Mesendoderm (in vitro differentiated cells): ENCODE measurements at places on chromosomes 4 and X.

- no peak for DNase-seq
These were observed 67.5 kb downstream of the ABCG2 start for GRCh38 chr4:88090898-88091297.

DNA sequence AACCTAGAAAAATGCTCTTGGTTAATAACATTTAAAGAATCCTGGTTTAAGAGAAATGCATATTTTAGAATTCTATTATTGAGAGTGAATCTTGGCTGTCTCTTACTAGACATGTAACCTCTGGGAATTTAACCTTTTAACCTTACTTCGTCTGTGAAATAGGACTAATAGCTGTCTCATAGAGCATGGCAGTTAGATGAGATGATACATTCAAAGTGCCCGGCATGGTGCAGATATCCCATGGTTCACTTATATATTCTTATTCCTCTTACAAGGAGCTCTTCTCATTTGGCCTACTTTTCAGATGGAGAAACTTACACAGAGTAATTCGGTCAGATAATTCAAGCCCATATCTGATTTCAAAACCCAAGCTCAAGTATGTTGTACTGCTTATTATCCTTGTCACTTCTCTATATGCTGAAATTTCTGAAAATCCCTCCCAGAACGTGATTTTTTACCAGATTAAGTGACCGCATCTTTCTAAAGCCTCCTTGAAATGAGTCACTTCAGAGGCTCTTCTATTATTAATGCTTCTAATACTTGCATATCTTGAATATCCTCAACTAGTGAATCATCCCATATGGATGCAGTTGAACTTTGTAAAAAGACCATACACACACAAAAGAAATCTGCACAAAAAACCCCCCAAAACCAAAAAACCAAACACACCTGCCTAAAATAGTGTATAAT, 4.9 kb downstream of the CDKN2AIP start:
- no peak for DNase-seq

GRCh38 chr4:128416921-128417320, 129.3 kb upstream of the PGRMC2 start:
- DNase-seq, result no peak

DNA sequence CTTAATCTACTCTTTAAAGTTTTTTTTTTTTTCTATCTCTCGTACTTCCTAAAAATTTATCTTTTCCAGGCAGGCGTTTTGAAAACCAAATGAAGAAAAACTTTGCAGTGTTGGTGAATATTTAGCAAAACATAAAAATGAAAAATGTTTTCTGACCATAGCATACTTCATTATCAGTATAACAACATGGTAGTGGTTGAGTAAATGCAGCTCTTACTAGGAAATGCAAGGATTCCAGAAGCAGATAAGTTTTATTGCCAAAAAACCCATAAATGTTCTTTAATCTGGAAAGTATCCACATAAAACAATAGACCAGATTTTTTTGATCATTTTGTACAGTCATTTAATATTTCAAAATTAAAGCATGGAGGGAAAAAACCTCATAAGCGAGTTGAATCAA, 136.9 kb upstream of the GUCY1A1 start:
- DNase-seq, result no peak

- DNase-seq, result no peak
These were observed 47.7 kb downstream of the FGFRL1 start for GRCh38 chr4:1058997-1059665.

GRCh38 chr4:76200771-76201231, 12.8 kb downstream of the SCARB2 start:
- peak; percentile 34 for DNase-seq

DNA sequence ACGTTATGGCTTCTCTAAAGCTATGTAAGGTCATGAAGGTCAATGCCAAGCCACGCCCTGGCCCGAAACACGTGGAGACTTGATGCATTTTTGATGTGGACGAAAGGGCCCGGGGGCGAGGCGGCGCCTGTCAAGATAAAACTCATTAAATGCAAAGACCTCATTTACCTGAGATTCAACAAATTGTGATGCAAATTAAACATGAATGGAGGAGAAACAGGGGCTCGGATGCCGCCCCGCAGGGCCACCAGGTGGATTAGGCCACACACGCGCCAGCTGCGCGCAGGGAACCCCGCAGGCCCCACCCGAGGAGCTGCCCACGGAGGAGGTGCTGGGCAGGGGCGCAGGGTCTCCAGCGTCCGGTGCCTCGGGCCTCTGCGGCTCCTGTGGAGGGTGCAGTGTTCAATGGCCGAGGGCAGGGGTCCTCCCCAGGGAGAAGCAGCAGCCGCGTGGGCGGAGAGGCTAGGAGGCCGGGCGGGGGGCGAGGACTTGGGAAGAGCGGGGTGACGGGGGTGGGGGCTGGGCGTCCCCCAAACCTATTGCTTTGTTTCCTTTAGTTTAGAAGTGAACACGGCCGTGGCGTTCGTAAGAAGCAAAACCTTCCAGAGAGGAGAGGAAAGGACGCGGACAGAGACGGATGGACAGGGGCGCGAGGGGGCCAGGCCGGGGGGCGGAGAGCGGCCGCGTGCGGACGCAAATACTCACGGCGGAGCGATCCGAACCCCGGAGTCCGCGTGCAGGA, 40.4 kb downstream of the CPLX1 start:
- no peak for DNase-seq

- DNase-seq, result no peak
These were observed 113.3 kb upstream of the ATP6AP2 start for GRCh38 chrX:40467454-40467853.

- DNase-seq, result no peak
These were observed 25.6 kb downstream of the PNMA6E start for GRCh38 chrX:153375571-153375970.

- no peak for DNase-seq
These were observed 23.7 kb downstream of the FAM193A start for GRCh38 chr4:2560167-2560566.

GRCh38 chr4:79296768-79297428, 29.0 kb downstream of the NAA11 start:
- no peak for DNase-seq

DNA sequence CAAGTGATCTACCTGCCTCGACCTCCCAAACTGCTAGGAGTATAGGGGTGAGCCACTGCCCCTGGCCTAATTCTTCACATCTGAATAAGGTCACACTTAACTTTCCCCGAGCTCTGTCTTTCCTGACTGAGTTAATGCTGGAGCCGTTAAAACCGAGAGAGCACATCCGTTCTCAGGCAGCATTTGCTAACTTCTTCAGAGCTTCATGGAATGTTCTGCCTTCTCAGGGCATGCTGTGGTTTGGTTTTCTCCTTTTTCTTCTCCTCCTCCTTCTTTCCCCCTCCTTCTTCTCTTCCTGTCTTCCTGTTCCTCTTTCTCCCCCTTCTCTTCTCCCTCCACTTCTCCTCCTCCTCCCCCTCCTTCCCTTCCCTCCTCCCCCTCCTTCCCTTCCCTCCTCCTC, 119.9 kb downstream of the ASMT start:
- peak; percentile 11 for DNase-seq

- DNase-seq, result peak; percentile 97
These were observed 60.2 kb upstream of the CBR4 start for GRCh38 chr4:169070071-169070894.

- DNase-seq, result no peak
These were observed 58.2 kb downstream of the CXXC4 start for GRCh38 chr4:104436542-104436941.

- peak; percentile 90 for DNase-seq
These were observed at the start of gene SNCA for GRCh38 chr4:89836897-89837384. TSS of gene SNCA (minus strand) at chr4:89837161. CDS start at chr4:89835667, 1,494 bp downstream.

- DNase-seq, result no peak
These were observed 853.5 kb downstream of the TRIML1 start for GRCh38 chr4:188992706-188993105.

DNA sequence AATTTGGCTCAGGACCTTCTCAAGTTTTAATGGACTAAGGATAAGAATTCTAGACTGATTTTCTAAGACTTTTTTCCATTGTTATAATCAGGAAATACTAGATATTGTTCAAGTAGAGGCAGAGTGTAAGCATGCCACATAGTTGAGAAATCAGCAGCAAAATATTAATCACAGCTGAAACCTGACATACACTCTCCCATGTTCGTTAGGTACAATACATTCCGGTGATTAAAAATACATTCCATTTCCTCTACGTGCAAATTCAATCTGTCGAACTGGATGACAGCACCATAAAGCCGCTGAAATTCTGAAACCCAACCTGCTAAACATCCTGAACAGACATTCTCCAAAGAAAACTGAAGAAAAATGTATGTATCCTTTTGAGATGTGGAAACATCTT, 587.6 kb upstream of the DIPK2B start:
- no peak for DNase-seq
